ENCODE measurements at places on chromosomes 11 and 22.
A peak's percentile ranks its signal among the peaks of the same experiment; 100 is the strongest.

GRCh38 chr22:39745789-39746188 is 147.8 kb downstream of the ENTHD1 start:
- peak; percentile 40 for DNase-seq

DNA sequence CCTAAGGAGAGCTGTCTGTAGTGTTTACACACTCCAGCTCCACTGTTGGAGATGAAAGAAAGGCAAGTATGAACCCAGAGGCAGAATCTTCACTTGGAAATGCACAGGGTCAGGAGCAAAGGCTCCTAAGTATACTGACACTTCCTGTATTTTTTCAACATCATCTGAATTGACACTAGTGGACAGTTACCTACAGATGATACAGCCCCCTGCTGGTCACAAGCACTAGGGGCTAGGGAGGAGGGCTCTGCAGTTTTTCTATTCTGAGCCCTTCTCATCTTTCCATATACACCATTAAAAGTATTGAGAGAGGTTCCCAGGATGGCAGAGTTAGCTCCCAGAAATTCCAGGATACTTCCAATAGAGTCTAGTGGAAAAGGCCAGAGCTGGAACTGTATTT is 290.3 kb upstream of the API5 start:
- DNase-seq = no peak

- DNase-seq = no peak
Observed at GRCh38 chr22:28999510-28999909, 62.1 kb downstream of the C22orf31 start.

- DNase-seq = no peak
Observed at GRCh38 chr11:12914400-12914912, 94.7 kb upstream of the RASSF10 start.

GRCh38 chr11:133826866-133827265 is 18.4 kb downstream of the SPATA19 start:
- no peak for DNase-seq

DNA sequence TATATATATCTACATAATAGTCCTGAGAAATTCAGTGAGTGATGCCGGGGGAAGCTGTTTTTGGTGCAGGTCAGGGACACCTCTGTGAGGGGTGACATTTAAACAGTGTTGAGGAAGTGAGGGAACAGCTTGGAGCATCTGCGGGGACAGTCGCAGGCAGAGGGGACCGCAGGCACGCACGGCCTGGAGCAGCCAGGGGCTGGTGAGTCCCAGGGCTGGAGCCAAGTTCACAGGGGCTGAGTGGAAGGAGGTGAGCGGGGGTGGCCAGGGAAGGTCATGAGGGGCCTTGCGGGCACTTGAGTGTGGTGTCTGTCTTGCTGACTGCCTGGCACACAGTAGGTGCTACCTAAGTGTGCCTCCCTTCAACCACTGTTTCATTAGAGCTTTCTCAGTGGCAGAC is 65.4 kb downstream of the TSPAN18 start:
- DNase-seq = no peak

DNA sequence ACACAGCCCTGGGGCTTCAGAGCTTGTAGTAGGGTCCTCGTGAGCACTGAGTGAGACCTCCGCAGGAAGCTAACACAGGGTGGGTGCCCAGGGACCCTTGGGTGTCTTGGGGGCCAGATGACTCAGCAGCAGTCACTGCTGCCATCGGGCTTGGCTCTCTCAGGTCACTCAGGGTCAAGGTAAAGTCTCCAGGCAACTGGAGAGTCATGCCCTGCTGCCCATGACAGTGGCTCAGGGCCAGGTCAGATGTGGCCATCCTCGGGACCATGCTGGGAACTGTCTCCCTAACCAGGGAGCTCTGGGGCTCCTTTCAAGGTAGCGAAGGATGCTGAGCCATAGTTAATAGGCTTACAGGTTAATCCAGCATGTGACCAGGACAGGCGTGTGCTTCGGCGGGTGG is 44.4 kb upstream of the SLC22A12 start:
- no peak for DNase-seq
